ENCODE measurements at places on chromosomes 1 and 21.

DNA sequence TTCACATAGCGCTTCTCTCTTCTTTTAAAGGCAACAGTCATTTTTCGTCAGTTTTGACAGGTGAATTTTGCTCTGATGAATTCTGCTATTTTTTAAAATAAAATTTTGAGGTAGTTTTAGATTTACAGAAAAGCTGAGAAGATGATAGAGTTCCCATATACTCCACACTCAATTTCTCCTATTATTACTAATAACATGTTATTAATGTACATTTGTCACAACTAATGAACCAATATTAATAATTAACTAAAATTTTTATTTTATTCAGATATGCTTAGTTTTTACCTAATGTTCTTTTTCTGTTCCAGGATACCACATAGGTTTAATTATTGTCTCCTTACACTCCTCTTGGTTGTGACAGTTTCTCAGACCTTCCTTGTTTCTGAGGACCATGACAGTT, 197.0 kb downstream of the ZC3H11B start:
- DNase-seq, result no peak

DNA sequence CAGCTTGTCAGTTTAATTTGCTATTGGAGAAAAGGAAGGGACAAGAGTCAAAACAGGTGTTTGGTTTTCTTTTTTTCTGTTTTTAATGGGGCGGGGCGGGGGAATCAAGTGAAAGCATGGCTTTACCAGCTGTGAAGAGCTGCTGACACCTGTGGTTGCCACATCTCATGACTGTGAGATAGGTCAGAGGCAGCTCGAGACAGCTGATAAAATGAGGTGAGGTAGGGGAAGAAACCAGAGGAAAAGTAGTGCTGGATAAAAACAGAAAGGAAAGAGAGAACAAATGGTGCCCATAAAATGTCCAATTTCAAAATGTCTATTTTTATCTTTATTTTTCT, 272.3 kb downstream of the NEGR1 start:
- no peak for DNase-seq

DNA sequence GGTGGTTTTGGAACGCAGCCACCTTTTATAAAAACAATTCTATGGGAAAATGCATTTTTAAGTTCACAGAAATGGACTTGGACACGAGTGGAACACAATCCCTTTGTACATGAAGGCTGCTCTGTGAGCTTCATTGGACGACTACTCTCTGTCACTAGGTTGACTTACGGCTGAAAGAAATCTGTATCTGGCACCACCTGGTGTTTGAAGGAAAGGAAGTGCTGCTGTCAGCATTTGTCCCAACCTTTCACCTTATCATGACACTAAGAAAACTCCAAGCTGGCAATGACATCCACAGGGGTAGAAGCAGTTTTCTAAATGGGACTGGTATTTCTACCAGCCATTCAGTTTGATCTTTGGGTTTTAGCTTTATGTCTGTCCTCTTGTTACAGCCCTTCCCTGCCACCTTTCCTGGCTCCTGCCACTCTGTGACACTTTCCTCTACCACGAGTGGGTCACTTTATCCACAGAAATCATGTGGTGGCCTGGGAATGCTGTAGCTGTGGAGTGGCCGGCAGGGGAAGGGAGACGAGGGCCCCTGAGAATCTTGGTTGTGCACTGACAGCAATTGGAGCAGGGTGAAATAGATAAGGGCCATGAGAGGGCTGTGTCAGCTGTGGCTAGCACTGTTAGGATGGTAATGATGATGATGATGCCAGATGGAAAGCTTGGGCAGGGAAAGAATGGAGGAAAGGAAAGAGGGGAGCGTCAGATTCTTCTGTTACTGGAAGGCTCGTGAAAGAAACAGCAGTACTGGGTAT, 85.2 kb downstream of the TBX19 start:
- no peak for DNase-seq

GRCh38 chr1:227938911-227939790, 8.6 kb downstream of the WNT9A start:
- no peak for DNase-seq

DNA sequence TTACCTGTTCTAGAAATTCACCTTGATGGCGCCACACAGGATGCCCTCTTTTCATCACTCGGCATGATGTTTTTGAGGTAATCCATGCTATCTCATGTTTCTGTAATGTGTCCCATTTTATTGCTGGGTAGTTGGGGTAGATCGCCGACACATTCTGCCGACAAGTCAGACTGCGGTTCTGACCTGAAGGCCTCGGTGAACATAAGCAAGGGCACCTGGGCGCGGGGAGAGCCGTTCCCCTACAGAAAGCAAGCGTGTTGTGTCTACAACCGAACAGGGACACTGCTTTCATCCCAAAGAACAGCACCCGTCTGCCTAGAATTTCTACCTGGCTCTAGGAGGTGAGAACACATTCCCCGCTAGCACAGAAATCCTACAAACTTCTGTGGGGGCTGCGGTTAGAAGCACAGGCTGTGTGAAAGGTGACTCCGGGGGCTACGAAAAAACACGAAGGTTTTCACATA, 149.2 kb downstream of the PPIAL4G start:
- DNase-seq, result no peak

GRCh38 chr1:228405979-228406228, 731 bp downstream of the TRIM11 start:
- no peak for DNase-seq

- DNase-seq, result no peak
Observed at GRCh38 chr21:42685036-42685435, 31.6 kb downstream of the PDE9A start.

- no peak for DNase-seq
Observed at GRCh38 chr1:234674218-234674815, 64.3 kb upstream of the IRF2BP2 start.

- DNase-seq, result no peak
Observed at GRCh38 chr1:208562151-208562960, 318.2 kb upstream of the PLXNA2 start.

- DNase-seq, result no peak
Observed at GRCh38 chr1:67941746-67942145, 108.5 kb upstream of the GNG12 start.

GRCh38 chr1:66433611-66434010, 100.3 kb upstream of the SGIP1 start:
- DNase-seq, result no peak

GRCh38 chr1:51445351-51446090, 73.5 kb downstream of the EPS15 start:
- peak; percentile 39 for DNase-seq

- DNase-seq, result no peak
Observed at GRCh38 chr1:162324396-162324795, 52.3 kb downstream of the SPATA46 start.

GRCh38 chr1:5465281-5465711, 526.9 kb downstream of the NPHP4 start:
- DNase-seq, result no peak

DNA sequence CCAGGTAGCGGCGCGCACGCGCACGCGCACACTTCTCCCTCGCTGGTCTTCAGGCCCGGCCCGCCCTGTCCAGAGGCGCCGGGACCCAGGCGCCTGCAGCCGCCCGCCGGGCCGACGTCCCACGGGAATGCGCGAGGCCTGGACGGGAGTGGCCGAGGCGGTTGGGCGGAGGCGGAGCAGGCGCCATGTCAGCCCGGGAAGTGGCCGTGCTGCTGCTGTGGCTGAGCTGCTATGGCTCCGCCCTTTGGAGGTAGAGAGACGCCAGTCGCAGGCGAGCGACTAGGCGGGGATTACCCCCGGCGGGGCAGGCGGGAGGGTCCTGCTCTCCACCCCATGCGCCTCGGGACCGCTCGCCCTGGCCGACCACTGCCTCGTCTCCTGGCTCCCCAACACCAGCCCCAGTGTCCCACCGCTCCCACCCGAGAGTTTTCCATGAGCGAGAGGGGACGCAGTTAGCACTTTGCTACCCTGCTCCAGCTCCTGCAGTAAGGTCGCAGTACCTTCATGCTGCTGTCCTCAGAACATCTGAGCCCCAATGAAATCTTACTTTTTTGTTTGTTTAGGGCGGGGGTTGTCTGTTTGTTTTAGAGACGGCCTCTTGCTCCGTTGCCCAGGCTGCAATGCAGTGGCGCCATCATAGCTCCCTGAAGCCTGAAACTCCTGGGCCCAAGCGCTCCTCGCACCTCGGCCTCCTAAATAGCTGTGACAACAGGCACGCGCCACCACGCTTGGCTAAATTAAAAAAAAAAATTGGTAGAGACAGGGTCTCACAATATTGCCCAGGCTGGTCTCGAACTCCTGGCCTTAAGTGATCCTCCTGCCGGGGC, at the start of gene CATSPERE:
TSS of gene CATSPERE (plus strand) at position 29 of the 827 bp plus-strand sequence. CDS start at position 186, 157 bp downstream.
- peak; percentile 39 for DNase-seq

DNA sequence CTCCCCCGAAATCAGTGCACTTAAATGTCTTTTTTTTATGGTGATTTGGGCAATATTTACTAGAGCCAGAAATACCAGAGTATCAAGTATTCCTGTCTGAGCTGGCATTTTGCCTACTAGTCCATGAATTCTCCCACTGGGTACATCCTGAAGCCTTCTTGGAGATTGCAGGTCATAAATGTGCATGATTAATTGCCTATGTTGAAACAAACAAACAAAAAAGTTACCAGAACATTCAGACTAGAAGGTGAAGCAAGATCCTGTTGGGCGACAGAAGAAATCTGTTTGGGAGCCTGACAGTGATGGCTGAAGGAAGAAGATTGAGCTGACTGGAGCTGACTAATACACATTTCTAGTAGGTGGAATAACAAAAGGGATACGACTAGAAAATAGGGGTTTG, 127.4 kb upstream of the NRIP1 start:
- DNase-seq, result no peak

GRCh38 chr1:64906447-64906846, 59.9 kb downstream of the JAK1 start:
- no peak for DNase-seq
